MCF 10A (cell line): ENCODE measurements at places on chromosomes 5 and 9. TPM values are rescaled to one million over a fixed set of nuclear protein-coding genes. Genes with fewer than 3 reads are reported as not detected.

The PRLR gene
- 0.16 and 0.44 TPM in 2 replicates for total RNA-seq

The MEIKIN gene
- total RNA-seq, result not detected in 2 replicates

The RXFP3 gene
- not detected in 2 replicates for total RNA-seq

The AFAP1L1 gene
- 4.8 TPM in 2 replicates for total RNA-seq

The RMI1 gene
- 6.9 and 11.0 TPM in 2 replicates for total RNA-seq

The OMD gene
- total RNA-seq, result 0.61 and 1.4 TPM in 2 replicates

The SPATA31A3 gene
- not detected in 2 replicates for total RNA-seq

The MSH3 gene
- 17.5 and 21.9 TPM in 2 replicates for total RNA-seq
